ENCODE measurements at places on chromosomes 13 and 19. TPM values are rescaled to one million over a fixed set of nuclear protein-coding genes. Genes with fewer than 3 reads are reported as not detected.

Gene CCNE1
- total RNA-seq: 4.8 TPM

Gene CYP4F2
- not detected for total RNA-seq

Gene DACT3
- total RNA-seq: 1.1 TPM

Gene MBD3L2
- total RNA-seq: not detected

Gene BEST2
- not detected for total RNA-seq

Gene DLL3
- total RNA-seq: 0.39 TPM

Gene GFY
- total RNA-seq: not detected

Gene PCDH9
- total RNA-seq: 6.5 TPM

Gene GJB2
- total RNA-seq: 1.5 TPM

Gene TJP3
- not detected for total RNA-seq

All from subcutaneous preadipocyte (primary cell).